ENCODE measurements at places on chromosomes 11 and 22. TPM values are rescaled to one million over a fixed set of nuclear protein-coding genes. Genes with fewer than 3 reads are reported as not detected.
A peak's percentile ranks its signal among the peaks of the same experiment; 100 is the strongest.

- peaks cover 10% of the 10 kb centered on the region for H3K4me1 ChIP-seq
- H3K36me3 ChIP-seq = peaks cover 46% of the 10 kb centered on the region
- no peak for DNase-seq
- H3K27ac ChIP-seq = no peak overlapping the region
Measured at GRCh38 chr11:119284344-119285157, 32.4 kb downstream of the MCAM start.

DNA sequence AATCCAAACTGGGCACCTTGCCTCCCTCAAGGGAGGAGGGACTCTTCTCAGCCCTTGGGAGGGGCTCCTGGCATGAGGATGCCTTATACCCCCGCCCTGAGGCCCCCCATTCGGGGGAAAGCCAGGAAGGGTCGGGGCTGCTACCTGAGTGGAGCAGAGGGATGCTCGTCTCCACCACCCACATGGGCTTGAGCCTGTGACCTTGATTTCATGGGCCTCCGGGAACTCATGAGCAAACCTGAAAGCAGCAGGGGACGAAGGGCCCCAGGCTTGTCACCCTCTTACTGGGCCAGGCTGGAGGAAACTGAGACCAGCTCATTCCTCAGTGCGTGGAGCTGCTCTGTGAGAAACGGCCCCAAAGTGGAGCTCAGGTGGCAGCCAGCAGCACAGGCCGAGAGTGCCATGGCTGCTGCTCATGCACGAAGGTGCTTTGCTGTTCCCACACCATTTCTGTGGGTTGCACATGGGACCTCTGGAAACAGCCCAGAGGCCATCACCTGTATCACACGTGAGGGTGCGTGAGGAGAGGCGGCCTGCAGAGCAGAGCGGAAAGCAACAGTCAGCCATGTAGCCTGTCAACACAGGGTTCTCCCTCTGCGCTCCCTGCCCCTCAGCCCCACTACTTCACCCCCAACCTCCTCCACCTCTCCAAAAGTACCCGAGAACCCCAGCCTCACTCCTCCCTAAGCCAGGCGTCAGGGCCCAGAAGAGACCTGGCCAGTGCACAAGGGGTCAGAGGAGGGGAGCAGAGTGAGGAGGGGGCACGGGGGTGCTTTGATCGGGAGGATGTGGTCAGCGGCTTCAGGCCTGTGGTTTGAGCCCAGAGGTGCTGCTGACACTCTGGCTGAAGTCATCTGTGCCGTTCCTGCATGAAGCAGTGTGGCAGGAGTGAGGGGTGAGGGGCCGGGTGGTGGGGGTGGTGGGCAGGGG lies 14.1 kb upstream of the IL2RB start:
- H3K27me3 ChIP-seq = no peaks in the 10 kb centered on the region
- no peaks in the 10 kb centered on the region for H3K36me3 ChIP-seq
- H3K4me3 ChIP-seq = no peak overlapping the region
- H3K4me1 ChIP-seq = peaks cover 98% of the 10 kb centered on the region
- DNase-seq = peak; percentile 34
- peak overlapping the region; percentile 88 for H3K27ac ChIP-seq

DNA sequence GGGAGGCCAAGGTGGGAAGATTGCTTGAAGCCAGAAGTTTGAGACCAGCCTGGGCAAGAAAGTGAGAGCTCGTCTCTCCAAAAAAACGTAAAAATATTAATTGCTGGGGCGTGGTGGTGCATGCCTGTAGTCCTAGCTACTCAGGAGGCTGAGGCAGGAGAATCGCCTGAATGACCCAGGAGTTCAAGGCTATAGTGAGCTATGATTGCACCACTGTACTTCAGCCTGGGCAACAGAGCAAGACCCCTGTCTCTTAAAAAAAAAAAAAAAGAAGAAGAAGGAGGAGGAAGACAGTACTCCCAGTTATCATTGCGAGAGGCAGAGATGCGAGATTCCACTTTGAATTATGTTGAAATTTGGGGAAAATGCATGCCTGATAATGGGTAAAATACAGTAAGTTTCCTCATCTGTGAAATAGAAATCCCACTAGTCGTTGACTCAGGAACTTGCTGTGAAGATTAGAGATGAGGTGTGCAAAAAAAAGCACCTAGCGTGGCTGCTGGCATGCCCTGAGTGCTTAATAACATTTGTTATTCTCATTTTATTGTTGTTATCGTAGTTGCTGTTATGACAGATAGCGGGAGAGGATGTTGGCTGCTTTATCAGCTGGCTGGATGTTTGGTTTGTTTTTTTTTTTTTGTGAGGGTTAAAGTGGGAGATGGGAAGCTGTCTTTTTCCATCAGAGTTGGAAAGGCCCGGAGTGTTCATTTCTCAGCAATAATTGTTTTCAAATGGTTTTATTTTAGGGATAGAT lies 33.4 kb downstream of the BCR start:
- no peaks in the 10 kb centered on the region for H3K27me3 ChIP-seq
- no peak overlapping the region for H3K27ac ChIP-seq
- peaks cover 26% of the 10 kb centered on the region for H3K4me1 ChIP-seq
- no peak for DNase-seq
- H3K36me3 ChIP-seq = peaks cover 8% of the 10 kb centered on the region

DNA sequence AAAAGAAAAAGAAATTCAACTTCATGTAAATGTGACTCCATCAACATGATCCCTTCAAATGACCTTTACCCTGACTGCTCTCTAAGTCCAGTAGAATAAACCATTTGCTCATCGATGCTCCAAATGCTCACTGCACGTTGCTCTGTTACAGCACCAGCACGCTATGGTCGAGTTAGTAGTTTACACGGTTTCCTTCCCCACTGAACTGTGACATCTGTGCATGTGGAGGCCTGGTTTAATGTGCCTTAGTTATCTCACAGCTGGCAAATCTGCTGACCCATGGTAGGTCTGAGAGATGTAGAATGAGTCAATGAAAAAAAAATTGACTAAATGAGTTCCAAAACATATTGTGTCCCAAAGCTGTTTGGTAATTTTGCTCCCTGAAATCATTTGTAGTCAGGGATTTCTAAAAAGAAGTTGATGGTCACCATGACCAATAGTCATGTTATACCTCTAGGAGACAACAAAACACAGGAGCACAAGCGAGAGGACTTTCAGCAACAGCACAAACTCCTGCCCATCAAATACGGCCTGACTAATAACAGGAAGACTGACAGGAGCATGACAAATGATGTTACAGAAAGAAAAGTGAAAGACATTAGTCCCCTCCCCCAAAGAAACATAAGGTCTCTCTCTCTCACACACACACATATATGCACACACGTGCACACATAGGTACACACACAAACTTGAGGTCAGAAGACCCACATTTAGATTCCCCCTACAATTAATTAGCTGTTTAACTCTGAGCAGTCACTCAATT lies 624.5 kb downstream of the OPCML start:
- no peaks in the 10 kb centered on the region for H3K4me1 ChIP-seq
- H3K27me3 ChIP-seq = no peaks in the 10 kb centered on the region
- H3K36me3 ChIP-seq = no peaks in the 10 kb centered on the region
- no peak for DNase-seq

DNA sequence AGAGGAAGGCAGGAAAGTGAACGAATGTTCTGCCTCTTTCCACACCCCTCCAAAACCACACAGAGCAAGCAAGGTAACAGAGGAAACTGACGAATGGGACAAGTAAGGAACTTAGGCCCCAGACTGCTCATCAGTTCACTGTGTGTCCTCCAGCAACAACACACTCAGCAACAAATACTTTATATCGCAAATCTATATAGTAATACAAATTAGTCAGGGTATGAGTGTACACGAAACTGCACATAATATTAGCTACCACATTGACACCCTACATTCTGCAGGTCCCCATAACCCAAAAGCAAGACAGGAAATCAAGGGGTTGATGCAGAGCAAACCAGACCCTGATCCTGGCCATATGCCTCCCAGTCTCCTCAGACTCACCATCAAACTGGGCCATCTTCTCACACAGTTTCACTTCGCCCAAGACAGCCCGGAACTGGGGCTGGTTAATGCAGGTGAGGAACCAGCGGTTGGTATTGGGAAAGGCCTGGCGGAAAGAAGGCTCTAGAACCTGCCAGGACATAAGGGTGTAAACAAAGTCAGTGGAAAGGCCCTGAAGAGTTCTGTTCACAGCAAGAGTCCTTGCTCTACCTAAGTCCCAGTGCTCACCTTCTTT lies 6.6 kb downstream of the EEF1G start:
- H3K27me3 ChIP-seq = no peaks in the 10 kb centered on the region
- peaks cover 2% of the 10 kb centered on the region for H3K4me1 ChIP-seq
- peak overlapping the region; percentile 7 for H3K27ac ChIP-seq

DNA sequence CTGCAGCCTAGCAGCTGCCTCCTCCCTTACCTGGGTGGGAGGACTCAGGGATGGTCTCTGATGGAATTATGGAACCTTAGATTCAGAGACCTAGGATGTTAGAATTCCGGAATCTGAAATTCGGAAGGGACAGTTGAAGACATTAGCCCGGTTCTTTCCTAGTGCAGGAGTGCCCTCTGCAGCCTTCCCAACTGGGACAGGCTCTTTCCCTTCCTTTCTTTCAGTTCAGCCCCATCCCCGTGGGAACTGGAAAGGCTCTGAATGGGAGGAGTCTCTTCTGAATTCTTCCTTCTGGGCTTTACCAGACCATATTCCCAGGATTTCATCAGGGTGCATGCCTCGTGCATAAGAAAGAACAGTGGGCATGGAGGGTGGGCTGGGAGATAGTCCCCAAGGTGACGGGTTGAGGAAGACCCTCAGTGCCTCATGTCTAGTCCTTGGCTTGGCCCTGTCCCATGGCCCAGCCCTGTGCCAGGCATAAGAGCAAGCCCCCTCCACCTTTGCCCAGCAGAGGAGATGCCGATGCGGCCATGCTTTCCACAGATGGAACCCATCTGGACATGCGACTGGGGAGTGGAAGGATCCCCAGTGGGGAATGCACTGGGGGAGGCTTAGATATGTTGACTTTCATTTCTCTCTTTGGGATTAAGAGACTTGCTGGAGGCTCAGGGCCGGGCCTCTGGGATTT lies 14.4 kb downstream of the DNAJB13 start:
- H3K4me3 ChIP-seq = peak overlapping the region; percentile 27
- H3K27me3 ChIP-seq = peaks cover 3% of the 10 kb centered on the region
- no peak for DNase-seq
- no peaks in the 10 kb centered on the region for H3K36me3 ChIP-seq
- H3K4me1 ChIP-seq = peaks cover 32% of the 10 kb centered on the region

- no peak overlapping the region for H3K4me3 ChIP-seq
- no peak for DNase-seq
- no peaks in the 10 kb centered on the region for H3K27me3 ChIP-seq
- H3K4me1 ChIP-seq = no peaks in the 10 kb centered on the region
Measured at GRCh38 chr11:109023036-109023435, 358.2 kb downstream of the DDX10 start.

DNA sequence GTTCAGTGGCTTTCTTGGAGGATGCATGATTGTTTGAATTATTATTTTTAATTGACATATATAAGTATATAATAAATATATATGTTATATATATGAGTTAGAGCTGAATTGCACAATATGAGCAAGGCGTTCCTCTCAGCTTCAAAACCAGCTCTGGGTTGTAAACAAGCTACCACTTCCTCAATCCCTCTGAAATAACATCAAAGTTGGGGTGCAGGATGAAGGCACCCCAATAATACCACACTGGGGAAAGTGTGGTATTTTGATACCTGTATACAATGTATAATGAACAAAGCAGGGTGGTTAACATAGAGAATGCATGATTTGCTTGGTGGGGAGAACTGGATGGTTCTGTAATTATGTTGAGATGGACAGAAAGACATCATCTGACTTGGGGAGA lies 1.7 kb upstream of the SORL1 start:
- peak overlapping the region; percentile 83 for H3K27ac ChIP-seq
- DNase-seq = peak; percentile 43
- peak overlapping the region; percentile 58 for H3K4me3 ChIP-seq
- H3K4me1 ChIP-seq = peaks cover 78% of the 10 kb centered on the region

- H3K36me3 ChIP-seq = no peaks in the 10 kb centered on the region
- no peak for DNase-seq
- no peaks in the 10 kb centered on the region for H3K4me1 ChIP-seq
- no peaks in the 10 kb centered on the region for H3K27me3 ChIP-seq
- H3K4me3 ChIP-seq = no peak overlapping the region
Measured at GRCh38 chr11:24511511-24511910, 14.7 kb downstream of the LUZP2 start.

DNA sequence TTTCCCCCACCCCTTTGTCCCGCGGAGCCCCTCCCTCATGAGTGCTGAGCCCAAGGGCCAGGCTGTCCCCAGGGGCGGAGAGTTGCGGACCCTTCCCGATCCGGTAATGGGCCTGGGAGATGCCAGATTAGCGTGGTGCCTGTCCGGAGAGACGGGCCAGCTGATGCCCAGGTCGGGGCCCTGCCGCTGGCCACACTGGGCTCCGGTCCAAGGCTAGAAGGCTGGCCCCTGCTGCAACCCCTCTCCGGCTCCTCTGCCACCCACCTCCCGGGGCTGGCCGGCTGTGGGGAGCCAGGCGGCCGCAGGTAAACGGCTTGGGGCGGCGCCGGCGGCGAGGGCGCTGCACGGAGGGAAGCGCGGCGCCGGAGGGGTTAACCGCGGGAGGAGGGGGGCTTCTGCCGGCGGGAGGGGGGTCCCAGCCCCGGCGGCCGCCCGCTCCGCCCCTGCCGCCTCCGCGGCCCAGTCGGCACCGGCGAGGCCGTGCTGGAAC lies at the start of gene KCNK4:
TSS of gene KCNK4 (plus strand) at position 41 of the 490 bp plus-strand sequence. CDS start 1,717 bp downstream, outside the sequence.
- H3K36me3 ChIP-seq = no peaks in the 10 kb centered on the region
- H3K4me1 ChIP-seq = peaks cover 21% of the 10 kb centered on the region
- H3K4me3 ChIP-seq = no peak within 1 kb of the TSS
- DNase-seq = no peak
- peaks cover 8% of the 10 kb centered on the region for H3K27me3 ChIP-seq

- no peaks in the 10 kb centered on the region for H3K4me1 ChIP-seq
- no peak overlapping the region for H3K27ac ChIP-seq
- DNase-seq = no peak
- peaks cover 77% of the 10 kb centered on the region for H3K36me3 ChIP-seq
- H3K4me3 ChIP-seq = no peak overlapping the region
Measured at GRCh38 chr22:29509298-29509697, 29.3 kb downstream of the NEFH start.

DNA sequence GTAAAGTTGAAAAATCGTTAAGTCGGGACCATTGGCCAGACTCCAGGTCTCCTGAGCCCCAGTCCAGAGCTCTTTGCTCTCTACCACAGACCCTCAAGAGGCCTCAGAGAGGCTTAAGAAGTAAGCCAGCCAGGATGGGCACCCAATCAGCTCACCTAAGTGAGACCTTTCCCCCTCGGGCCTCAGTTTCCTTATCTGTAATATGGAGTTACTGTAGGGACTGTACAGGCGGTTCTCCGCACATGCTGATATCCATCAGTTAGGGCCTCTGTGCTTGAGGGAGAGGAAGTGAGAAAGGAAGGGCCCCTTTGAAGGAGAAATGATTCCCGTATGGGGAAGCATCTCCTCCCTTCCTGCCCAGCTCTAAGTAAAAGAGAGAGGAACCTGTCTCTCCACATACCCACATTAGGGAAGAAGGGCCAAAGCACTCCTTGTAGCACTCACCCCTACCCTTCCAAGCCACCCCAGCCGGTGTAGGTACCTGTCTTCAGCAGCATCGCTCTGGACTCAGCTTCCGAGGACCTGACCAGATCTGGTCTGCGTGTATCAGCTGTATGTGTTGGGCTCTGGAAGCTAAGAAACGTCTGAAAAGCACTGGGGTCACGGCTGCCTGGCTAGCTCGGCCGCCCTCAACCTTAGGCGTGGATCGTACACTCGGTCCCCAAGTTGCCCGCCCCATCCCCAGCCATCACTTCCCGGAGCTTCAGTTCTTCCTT lies 653 bp downstream of the NAGA start:
- peaks cover 14% of the 10 kb centered on the region for H3K4me1 ChIP-seq
- H3K4me3 ChIP-seq = peak overlapping the region; percentile 69
- peak; percentile 2 for DNase-seq
- H3K27ac ChIP-seq = peak overlapping the region; percentile 71

Gene F2
- total RNA-seq = 0.67 TPM

Gene MFNG
- total RNA-seq = 153 TPM

Gene PARVG
- total RNA-seq = 153 TPM

Gene ASCL3
- total RNA-seq = not detected

Gene PGA3
- not detected for total RNA-seq

Gene SMIM38
- total RNA-seq = 0.92 TPM

Gene TMPRSS4
- total RNA-seq = not detected

Gene CLTCL1
- 1.2 TPM for total RNA-seq

Measured in T-cell (primary cell).